ENCODE measurements at places on chromosomes 16 and 17.

GRCh38 chr17:5592382-5592781 lies 8.1 kb upstream of the NLRP1 start:
- peak; percentile 14 for DNase-seq

- no peak for DNase-seq
These were observed 52.1 kb upstream of the TNRC6C start for GRCh38 chr17:77906377-77906871.

- DNase-seq = no peak
These were observed 1.9 kb upstream of the STUB1 start for GRCh38 chr16:678209-678857.

DNA sequence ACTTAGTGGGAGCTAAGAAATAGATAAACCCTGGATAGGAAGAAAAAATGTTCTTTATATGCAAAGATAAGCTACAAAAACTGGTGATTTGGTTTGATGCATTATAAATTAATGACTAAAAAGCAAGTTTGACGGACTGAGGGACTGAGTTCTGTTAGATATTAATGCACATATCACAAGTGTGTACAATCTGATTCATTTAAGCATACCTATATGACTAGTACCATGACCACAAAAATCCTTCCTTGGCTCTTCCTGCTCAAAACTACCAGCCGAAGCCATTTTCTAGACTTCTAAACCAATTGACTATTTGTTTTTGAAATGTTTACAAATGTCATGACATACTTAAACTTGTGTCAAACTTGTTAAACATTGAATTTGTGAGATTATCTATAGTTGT lies 374.5 kb upstream of the MON1B start:
- no peak for DNase-seq

DNA sequence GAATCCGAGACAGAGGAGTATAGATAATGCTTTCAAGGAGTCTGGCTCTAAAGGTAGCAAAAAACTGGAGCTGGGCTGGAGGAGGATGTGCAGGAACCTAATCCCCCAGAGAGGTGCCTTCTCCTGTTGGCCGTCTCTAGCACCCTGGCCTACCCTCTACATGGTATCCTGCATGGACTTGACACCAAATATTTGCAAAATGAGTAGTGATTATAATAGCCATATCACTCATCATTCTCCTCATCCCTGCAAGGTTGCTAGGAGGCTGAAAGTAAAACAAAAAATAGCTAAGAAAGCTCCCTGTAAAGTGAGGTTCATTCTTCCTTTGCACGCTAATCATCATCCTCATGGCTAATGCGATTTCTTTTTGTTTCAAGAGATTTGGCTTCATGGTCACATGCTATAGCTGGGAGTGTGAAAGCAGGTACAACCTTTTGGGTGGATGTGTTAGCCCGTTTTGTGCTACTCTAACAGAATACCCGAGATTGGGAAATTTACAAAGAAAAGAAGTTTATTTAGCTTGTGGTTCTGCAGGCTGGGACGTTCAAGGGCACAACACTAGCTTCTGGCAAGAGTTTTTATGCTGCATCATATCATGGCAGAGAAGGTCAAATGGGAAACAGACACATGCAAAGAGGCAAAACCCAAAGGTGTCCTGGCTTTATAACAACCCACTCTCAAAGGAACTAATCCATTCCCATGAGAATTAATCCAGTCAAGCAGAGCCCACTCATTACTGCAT lies 27.1 kb upstream of the CIITA start:
- DNase-seq = no peak

DNA sequence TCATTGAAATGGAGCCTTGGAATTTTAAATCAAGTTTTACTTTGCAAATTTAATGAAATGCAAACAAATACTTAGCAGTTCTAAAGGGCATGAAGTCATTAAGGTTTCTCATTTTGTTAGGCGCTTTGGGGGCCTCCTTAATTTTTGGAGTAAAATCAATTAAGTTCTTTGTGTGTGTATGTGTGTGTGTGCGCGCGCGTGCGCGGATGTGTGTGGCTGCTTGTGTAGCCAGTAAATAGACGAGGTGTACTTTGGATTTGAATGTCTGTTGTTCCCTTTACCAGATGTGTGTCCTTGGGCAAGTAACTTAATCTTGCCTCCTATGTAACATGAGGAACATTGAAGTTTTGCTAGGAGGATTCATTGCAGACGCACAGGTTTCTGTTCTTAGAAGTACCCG lies 1051.4 kb upstream of the EEF2KMT start:
- no peak for DNase-seq

GRCh38 chr17:35167046-35167445 lies 19.4 kb downstream of the UNC45B start:
- no peak for DNase-seq

GRCh38 chr16:64829678-64830077 lies 292.2 kb downstream of the CDH11 start:
- no peak for DNase-seq

DNA sequence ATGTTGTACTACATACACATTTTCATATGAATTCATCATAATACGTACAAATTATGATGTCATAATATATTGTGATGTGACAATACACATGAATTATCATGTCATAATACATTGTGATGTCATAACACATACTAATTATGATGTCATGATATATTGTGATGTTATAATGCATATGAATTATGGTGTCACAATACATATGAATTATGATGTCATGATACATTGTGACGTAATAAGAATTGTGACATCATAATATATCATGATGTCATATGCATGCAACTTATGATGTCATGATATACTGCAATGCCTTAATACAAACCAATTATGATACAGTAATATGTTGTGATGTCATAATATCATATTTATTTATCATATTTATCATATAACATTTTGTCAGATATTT lies 2074.3 kb downstream of the TP53TG3F start:
- no peak for DNase-seq

DNA sequence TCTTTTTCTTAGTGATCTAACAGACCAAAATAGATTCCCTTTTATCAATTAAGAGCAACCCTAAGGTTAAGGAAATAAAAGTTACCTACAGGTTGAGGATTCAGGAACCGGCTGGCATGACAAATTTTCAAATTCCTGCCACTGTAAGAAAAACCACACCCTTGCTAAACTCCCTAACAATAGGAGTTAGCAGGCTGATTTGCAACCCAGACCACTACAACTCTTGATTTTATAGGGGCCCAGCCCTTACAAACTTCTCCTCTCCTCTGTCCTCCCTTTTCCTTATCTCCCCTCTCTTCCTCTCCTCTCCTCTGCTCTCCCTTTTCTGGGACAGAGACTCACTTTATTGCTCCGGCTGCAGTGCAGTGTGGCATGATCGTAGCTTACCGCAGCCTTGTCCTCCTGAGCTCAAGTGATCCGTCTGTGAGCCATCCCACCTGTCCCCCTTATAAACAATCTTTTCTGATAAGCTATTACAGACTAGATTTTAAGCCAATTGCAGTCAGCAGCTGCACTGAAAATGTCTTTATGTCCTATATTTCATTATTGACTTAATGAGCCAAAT lies 418.9 kb downstream of the CDH8 start:
- no peak for DNase-seq

DNA sequence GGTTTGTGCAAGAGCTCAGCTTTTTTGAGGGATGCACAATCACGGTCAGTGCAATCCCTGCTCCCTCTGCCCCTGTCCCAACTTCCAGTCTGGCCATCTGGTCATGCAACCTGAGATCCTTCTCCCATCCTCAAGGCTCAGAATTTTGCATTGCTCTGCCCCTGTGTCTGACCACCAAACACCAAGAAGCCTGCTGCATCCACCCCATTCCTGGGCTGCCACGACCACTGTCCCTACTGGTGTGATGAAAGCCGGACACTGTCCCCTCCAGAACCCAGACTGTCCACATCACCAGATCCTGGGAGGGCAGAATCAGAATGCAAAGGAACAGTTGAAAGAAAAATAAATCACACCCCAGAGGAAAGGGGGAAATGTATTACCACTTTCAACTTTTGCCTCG lies 231.0 kb downstream of the C16orf78 start:
- DNase-seq = no peak

GRCh38 chr16:80666378-80667250 lies 125.8 kb downstream of the DYNLRB2 start:
- DNase-seq = no peak

DNA sequence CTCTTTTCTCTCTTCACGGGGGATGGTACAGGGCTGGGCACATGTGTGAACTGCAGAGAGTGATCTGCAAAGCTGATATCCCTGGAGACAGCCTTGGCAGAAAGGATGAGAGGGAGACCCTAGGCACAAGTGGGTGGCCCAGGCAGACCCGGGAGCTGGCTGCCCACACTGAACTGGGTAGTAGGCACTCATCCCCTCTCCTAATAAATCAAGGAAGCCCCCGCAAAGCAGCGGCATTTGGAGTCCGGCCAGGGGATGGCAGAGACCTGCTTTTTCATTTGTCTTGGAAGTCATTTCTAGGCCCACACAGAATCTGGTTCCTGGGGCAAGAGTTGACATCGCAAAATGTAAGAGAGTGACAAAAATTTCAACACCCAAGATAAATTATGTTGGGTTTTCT lies 3.0 kb upstream of the TFAP4 start:
- no peak for DNase-seq

- no peak for DNase-seq
These were observed 4.6 kb downstream of the TMUB2 start for GRCh38 chr17:44191369-44191768.

- DNase-seq = peak; percentile 38
These were observed 40.3 kb downstream of the CYB561 start for GRCh38 chr17:63405741-63406261.

- DNase-seq = no peak
These were observed 697 bp downstream of the NOL11 start for GRCh38 chr17:67718325-67718941.

- DNase-seq = no peak
These were observed 304.3 kb upstream of the XYLT1 start for GRCh38 chr16:17775061-17775460.

- no peak for DNase-seq
These were observed 16.6 kb downstream of the TMEM204 start for GRCh38 chr16:1550069-1550468.

- DNase-seq = no peak
These were observed 11.9 kb upstream of the CD300E start for GRCh38 chr17:74635418-74635817.

- DNase-seq = no peak
These were observed 61.4 kb downstream of the KATNIP start for GRCh38 chr16:27611340-27611739.

DNA sequence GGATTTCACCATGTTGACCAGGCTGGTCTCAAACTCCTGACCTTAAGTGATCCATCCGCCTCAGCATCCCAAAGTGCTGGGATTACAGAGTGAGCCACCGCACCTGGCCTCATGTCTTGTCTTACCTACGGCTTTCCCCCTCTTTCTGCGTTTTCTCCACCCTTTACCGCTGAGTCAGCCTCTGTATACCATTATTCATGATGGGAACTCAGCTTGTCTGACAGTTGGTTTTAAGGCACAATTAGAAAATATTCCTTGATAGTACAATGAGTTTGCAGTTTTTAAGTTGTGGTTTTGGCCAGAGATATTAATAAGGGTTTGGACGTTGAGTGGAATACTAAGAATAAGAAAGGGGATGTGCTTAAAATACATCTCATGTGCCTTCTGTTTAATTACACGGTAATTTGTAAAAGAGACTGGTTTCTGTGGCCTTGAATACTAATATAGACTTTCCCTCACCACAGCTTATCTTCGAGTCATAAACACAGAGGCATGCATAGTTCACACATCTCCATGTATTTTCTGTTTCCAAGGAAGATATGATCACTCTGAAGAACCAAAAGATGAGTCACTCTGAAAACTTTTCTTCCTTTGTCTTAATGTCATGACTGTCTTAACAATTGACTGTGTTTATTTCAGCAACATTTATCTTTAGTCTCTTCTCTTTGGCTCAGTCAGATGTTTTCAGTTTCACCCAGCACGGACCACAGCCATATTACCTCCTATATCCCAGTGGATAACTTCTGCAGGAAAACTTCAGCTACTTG lies 54.4 kb downstream of the PITPNC1 start:
- DNase-seq = no peak

GRCh38 chr17:1882836-1883235 lies 53.0 kb downstream of the RPA1 start:
- no peak for DNase-seq

GRCh38 chr17:69424287-69425041 lies 10.0 kb downstream of the MAP2K6 start:
- DNase-seq = no peak

DNA sequence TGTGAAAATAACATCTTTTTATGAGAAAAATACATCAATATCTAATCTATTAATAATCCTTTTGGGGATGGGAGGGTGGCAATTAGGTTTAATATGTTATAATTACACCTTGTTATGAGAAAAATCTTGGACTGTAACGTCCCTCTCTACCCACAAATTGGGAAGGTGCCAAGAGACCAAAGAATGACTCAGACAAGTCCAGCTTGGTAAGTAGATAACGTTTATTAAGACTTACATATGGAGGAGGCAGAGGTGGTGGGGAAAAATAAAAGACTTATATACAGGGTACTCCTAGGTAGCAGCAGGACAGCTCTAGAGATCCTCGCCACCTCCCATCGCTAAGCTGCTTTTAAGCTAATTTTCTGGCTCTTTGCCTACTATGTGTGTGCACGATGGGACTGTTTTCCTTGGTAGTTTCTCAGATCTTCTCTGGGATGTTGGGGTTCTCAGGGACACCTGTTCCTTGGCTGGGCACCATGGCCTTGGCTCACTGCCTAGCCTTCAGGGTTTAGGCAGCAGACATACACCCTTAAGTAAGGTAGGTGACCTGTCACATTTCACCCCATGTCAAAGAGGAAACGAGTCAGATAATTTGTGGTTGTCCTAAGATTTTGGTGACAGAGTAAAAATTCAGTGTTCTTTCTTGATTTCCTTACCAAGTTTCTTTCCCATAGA lies 31.5 kb downstream of the RBL2 start:
- no peak for DNase-seq

DNA sequence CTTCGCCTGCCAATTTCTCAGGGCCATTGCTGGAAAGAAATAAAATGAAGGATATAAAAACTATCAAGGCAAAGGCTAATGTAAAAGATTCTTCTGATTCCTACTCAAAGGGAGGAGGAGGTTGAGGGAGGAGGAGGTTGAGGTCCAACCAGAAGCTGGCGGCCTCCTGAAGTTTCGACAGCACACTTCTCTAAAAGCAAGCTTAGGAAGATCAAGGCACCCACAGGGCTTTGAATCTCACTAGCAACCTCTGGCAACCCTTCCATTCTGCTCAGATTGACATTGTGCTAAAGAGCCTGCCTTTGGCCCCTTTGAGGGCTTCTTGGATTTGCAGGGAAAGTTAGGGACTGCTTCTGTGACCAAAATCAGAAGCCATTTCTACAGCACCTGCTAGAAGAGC lies 81.5 kb upstream of the TNRC6C start:
- DNase-seq = no peak

- DNase-seq = peak; percentile 29
These were observed 61.0 kb downstream of the TNRC6C start for GRCh38 chr17:78019367-78019975.

GRCh38 chr16:64705443-64705842 lies 416.4 kb downstream of the CDH11 start:
- no peak for DNase-seq

DNA sequence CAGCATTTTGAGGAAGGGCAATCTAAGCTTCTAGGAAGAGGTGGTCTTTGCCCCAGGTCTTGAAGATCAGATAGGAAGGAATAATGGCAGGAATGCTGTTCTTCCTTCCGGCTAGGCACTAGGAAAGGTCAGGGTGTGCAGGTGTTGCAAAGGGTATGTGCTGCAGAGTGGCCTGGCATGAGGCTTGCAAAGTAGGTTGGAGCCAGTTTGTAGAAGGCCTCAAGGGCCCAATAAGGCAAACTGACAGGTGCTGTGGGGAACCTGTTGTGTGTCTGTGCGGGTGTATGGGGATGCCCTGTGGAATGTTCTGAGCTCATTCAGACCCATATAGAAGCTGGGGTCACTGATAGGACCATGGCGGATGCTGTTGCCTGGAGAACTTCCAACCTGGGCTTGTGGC lies 12.7 kb downstream of the MSI2 start:
- no peak for DNase-seq

- no peak for DNase-seq
These were observed 39.8 kb upstream of the ANKFN1 start for GRCh38 chr17:56113486-56113885.

All from NCI-H446 treated with DMSO at 0.1 percent for 48 hours (cell line).